Esophagus mucosa (tissue), 1 donor: ENCODE measurements at places on chromosomes 13 and 19.

- ATAC-seq = peak; percentile 51
Observed at GRCh38 chr13:96982672-96983071, 11.6 kb downstream of the OXGR1 start.

DNA sequence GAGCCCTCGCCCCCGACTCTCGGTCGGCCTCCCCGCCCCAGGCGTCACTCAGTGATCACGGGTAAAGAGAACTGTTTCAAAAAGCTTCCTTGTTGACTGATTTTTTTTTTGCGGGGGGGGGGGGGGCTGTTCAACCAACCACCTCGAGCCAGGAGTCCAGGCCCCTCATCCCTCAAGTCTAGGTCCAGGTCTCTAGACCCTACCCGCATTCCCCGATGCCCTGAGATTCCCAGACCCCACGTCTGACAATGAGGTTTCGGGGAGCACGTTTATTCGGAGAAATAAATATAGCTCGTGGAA, 4.3 kb downstream of the HRC start:
- ATAC-seq = no peak

- ATAC-seq = peak; percentile 19
Observed at GRCh38 chr19:16376649-16377048, 52.0 kb downstream of the KLF2 start.

DNA sequence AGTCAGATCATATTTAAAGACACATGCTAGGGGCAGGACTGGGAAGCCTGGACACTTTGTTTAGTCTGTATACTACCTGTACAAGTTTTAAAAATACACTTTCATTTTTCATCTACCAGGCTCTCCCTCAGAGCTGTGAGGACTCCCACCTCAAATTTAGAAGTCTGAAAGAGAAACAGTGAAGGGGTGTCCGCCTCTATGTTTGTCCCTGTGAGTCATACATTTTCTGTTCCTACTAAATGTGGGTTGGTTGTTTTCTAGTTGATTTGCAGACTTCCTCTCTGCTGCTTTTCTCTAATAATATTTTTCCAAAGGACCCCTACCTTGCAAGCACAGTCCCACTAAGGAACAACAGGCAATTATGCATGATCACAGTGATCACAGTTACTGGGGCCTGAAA, 110.5 kb downstream of the ENOX1 start:
- no peak for ATAC-seq

DNA sequence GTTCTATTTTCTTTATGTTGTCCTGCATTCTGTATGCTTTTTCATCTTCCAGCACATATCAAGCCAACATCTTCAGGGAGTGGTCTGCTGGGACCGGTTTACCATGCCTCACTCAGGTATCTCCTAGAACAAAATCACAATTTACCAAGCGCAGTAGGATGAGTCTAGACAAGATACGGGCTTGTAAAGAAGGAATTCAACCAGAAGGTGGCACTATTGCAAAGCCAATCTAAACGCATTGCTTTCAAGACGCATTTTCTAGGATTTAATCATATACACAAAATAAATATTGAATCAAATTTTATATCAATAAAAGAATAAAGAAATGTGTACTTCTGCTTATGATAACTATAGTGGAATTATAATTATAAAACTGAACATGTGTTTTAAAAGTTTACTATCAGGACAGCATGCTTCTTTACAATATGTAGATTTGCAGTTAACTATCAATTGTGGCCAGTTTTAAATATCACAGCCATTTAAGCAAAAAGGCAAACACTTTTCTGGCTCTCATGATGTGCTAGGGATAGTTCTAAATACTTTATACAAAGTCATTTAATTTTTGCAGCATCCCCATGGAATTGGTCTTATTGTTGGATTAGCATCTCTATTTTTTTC, 16.1 kb upstream of the TPP2 start:
- peak; percentile 75 for ATAC-seq

GRCh38 chr19:19460258-19460731, 54.8 kb downstream of the GATAD2A start:
- ATAC-seq = no peak

DNA sequence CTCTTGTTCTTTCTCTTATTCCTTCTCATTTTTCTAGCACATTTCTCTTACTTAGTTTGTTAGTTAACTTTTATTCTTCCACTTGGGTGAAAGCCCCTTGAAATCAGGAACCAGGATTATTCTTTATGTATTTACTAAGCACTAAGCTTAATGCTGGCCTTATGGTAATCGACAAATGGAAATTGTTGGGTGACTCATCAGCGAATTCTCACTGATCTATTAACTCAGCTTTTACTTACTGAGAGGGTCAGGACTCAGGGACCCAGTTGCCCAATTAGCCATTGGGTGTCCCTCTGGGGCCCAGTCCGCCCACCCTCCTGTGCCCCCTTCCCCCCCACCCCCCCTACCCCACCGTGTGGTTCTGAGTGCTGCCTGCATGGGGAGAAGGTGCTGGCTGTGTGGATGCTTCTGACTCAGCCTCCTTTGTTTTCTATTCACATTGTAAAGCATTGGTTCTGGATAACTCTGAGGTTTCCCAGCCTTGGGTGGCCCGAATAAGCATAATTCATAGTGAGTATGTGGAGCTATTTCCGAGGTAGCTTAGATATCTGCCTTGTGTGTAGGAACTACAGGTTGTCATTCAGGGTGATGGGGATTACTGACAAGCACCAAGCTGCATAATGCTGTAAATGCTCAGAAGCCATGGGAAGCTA, 240.9 kb downstream of the FGF9 start:
- ATAC-seq = no peak

GRCh38 chr19:438416-438958, 22.3 kb downstream of the SHC2 start:
- ATAC-seq = no peak

- peak; percentile 30 for ATAC-seq
Observed at GRCh38 chr19:10706990-10707389, 5.8 kb downstream of the QTRT1 start.

- ATAC-seq = no peak
Observed at GRCh38 chr13:27097691-27098090, 73.9 kb downstream of the USP12 start.

DNA sequence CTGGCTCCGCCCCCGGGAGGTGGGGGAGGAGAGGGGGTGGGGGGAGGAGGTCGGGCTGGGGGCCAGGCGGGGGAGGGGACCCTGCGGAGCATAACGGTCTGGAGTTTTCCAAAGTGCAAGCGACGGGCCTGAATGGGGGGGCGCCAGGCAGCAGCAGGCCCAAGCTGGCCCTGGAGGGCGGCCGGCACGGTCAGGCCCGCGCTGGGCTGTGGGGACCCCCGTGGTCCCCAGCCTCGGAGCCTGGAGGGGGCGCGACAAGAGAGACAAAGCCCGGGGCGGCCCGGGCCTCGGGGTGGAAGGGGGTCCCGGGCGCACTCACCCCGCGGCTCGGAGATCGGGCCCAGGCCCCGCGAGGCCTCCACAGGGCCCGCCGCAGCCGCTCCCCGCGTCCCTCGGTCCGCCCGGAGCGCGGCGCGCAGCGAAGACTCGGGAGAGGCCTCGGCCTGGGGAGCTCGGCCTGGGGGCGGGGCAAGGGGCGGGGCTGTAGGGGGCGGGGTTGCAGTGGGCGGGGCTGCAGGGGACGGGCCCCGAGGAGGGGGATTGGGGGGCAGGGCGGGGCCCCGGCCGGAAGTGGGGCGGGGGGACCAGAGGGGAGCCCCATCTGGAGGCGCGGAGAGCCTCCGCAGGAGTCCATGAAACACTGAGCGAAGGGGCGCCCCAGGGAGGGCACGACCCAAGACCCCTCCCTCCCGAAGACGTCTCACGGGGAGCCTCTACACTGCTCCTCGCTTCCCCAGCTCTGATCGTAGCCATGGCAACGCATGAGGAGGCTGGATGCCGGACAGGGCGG, 47.6 kb downstream of the PTPRS start:
- peak; percentile 81 for ATAC-seq

GRCh38 chr19:566844-567243, 5.6 kb upstream of the BSG start:
- no peak for ATAC-seq

- no peak for ATAC-seq
Observed at GRCh38 chr13:99218545-99218944, 17.9 kb downstream of the UBAC2 start.

DNA sequence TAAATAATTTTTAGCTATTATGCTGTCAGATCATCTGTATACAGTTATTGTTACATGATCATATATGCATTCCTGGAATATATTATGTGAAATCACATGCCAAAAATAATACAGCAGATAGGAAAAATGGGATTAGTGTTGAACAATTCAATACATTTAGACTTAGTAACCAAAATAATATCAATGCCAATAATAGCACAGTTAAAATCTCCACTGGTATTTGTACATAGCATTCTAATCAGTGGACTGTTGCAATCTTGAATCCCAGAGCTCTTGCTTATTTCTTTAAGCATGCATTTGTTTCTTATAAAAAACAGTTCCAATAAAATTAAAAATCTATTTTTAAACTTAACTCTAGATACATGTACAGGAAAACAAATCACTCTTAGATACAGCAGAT, 2772.2 kb downstream of the PCDH9 start:
- ATAC-seq = no peak

GRCh38 chr13:50106559-50106958, 91.3 kb downstream of the KCNRG start:
- no peak for ATAC-seq

GRCh38 chr13:51645154-51645650, 60.9 kb downstream of the WDFY2 start:
- peak; percentile 51 for ATAC-seq

- peak; percentile 14 for ATAC-seq
Observed at GRCh38 chr19:2353159-2353886, 6.7 kb upstream of the TMPRSS9 start.

DNA sequence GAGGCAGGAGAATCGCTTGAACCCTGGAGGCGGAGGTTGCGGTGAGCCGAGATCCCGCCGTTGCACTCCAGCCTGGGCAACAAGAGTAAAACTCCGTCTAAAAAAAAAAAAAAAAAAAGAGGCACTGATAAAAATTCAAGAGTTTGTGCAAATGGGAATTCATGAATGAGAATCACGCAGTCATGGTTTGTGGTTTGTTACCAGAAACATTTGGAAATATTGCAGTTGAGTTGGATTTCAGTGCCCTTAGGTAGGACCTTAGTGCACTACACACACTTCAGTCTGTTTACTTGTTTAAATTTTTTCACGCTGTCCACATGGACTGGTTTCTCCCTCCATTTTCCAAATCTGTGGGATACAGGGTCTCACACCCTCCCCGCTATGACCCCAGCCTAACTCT, 28.4 kb downstream of the ZNF844 start:
- no peak for ATAC-seq

DNA sequence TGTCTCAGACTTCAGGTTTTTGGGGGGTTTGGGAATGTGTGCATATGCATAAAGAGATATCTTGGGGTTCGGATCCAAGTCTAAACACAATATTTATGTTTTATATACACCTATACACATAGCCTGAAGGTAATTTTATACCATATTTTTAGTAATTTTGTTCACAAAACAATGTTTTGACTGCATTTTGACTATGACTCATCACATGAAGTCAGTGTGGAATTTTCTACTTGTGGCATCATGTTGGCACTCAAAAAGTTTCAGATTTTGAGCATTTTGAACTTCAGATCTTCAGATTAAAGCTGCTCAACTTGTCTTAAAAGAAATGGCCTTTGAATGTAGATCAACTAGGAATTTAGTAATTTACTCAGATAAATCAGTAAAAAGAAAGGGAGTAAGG, 712.9 kb upstream of the GPC6 start:
- no peak for ATAC-seq

GRCh38 chr13:94854688-94855087, 142.3 kb upstream of the SOX21 start:
- ATAC-seq = no peak

- peak; percentile 24 for ATAC-seq
Observed at GRCh38 chr13:76976490-76976889, 15.4 kb upstream of the CLN5 start.

DNA sequence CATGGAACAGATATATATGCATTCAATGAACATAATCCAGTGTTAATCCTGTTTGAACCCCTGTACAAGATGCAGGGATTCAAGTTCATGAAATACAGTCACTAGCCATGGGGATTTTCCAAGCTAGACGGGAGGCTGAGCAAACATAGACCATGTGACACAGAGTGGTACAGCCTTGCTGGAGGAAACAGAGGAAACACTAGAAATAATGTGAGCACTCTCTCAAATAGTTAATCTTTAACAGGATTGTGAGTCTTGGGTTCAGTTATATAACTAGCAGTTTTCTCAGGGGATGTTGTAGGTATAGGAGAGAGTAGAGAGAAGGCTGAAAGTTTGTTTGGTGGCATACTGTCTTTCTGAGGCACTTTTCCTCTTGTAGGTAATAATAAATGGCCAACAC, 13.9 kb upstream of the LGALS16 start:
- ATAC-seq = no peak

DNA sequence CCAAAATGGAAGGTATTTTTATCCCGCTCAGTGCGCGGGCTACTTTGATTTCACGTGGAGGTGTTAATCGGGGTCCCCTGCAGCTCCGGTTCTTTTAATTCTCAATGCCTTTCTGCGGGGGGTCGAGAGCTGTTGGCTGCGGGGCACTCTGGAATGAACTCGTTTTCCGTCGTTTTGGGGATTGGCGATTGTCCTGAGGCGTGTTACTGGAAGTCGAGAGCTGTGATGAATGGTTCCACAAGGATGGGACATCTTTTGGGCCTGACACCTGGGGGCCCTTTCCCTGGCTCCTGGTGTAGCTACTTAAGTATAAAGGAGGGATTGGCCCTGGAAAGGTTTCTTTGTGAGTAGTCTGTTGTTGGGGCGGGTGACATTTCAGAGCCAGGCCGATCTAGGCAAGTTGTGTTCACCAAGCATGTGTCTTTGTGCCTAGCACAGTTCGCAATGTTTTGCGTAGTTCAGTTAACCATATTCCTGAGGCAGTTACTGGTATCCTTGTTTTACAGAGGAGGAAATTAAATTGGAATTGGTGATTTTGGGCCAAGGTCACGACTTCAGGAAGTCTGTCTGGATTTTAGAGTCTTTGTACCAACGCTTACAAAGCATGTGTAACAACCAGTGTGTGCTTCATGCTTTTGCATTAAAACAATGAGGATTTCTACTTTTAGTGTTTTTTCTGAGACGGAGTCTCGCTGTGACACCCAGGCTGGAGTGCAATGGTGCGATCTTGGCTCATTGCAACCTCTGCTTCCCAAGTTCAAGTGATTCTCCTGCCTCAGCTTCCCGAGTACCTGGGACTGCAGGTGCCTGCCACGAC, 846 bp downstream of the RPL13A start:
- ATAC-seq = no peak

DNA sequence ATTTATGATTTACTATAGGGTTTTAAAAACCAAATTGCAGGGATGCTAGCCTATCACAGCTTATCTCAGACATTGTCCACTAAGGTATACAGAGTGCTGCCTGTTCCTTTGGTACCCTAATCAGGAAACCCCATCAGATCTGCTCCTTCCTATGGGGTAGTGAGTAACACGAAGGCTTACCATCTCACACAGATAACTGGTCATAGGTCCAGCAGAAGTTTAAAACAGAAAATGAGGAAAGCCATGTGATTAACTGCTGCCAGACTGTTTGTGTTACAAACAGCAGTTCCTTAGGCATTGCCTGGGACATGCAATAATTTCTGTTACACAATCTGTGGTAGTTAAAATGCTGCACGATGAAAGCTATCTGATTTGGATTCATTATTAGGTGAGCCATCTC, 53.5 kb upstream of the ALOX5AP start:
- no peak for ATAC-seq

GRCh38 chr13:89988206-89988605, 1359.3 kb upstream of the MIR17HG start:
- ATAC-seq = no peak

GRCh38 chr19:45971260-45971902, 2.3 kb downstream of the NOVA2 start:
- no peak for ATAC-seq

GRCh38 chr19:35851213-35852028, 883 bp downstream of the NPHS1 start:
- no peak for ATAC-seq

- ATAC-seq = no peak
Observed at GRCh38 chr13:30078059-30078458, 227.6 kb upstream of the UBL3 start.
